CD4-positive, alpha-beta T cell treated with Interferon gamma for 1 hour (primary cell): ENCODE measurements at places on chromosomes 1 and 21.

DNA sequence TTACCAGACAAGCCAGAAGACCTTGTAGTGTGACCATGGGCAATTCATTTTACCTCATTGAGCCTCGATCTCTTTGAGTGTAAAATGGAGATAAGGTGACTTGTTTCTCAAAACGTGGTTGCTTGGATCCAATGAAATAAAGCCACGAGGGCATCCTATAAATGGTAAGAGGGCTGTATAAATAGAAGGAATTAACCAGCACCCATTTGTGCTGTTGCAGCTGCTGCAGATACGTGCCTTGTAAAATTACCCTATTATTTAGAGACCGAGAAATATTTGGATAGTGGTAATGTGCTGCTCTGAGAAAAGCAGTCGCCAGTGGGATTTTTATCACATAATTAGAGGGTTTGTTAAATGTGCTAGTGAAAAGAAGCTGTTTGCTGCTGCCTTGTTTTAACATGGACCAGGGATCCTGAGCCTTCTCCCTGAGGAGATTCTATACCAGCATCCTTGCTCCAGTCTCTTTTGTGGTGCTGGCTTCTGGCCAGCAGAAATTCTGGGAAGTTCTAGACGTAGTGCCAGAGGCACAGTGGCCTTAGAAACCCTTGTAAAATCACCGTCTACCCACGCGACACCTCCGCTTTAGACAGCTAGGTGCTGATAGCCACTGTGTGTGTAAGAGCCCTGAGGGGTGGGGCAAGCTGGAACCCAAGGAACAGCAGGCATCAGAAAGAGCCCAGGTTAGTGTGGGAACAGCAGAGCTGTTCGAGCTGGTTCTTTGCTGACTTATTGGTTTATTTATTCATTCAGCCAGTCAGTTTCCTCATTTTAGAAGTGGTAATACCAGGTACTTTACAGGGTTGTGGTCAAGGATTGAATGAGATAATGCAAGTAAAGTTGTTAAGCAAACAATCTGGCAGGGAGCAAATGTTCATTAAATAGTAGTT is 137.5 kb downstream of the NOS1AP start:
- DNase-seq: no peak

GRCh38 chr1:225974454-225974853 is 24.7 kb downstream of the SDE2 start:
- DNase-seq: no peak

DNA sequence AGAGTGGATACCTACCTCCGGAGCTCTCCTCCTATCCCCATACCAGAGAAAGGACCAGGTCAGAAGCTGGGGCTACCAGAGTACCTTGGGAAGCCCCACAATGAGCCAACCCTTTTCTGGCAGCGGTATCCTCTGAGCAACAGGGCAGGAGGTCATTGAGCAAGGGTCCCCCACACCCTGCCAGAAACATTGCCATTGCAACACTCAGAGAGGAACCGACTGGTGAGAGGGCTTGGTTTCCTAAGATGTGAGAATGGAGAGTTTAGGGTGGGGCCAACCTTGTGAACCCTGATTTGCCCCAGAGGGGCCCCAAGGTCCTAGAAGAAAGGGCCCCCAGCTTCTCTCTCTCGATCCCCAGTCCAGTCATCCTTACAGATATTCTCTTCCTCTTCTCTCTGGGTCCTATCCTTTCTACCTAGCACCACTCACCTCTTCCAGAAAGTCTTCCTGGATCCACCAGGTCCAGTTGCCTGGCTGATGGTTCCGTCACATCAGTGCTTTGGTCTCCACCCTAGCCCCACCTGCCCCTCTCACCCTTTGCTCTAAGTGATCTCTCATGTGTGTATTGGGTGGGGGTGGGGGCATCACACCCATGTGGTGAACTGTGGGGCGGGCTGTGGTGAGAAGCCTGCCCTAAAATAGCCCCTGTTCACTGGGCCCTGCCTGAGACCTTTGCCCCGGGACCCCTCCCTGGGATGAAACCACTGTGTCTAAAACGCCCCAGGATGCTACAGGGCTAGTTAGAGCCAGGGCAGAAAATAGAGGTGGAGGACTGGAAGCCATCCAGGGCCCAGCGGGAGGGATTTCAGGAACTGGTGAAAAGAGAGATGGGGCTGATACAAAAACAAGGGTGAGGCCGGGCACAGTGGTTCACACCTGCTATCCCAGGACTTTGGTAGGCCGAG is 8.7 kb downstream of the FGR start:
- DNase-seq: peak; percentile 76

GRCh38 chr1:244833734-244834542 is 1.5 kb upstream of the COX20 start:
- DNase-seq: peak; percentile 36

DNA sequence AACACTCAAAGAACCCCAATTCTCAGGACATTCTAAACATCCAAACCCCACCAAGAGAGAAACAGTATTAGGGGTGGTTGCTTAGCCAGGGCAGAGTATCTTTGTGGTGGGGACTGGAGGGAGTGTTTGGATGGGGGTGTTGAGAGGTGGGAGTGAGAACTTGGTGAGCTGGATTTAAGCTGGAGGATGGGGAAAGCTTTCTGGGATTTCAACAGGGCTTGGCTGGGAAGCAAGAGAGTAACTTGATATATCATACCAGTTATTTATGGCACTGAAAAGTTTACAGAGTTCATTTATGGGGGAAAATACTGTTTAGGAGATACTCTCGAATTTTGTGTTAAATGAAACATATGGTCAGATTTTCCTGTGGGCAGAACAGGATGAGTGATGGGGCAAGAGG is 6.8 kb upstream of the CNIH3 start:
- DNase-seq: no peak

GRCh38 chr1:39128126-39128525 is 76.4 kb upstream of the MACF1 start:
- no peak for DNase-seq

GRCh38 chr1:98211271-98211845 is 290.5 kb upstream of the DPYD start:
- DNase-seq: no peak

DNA sequence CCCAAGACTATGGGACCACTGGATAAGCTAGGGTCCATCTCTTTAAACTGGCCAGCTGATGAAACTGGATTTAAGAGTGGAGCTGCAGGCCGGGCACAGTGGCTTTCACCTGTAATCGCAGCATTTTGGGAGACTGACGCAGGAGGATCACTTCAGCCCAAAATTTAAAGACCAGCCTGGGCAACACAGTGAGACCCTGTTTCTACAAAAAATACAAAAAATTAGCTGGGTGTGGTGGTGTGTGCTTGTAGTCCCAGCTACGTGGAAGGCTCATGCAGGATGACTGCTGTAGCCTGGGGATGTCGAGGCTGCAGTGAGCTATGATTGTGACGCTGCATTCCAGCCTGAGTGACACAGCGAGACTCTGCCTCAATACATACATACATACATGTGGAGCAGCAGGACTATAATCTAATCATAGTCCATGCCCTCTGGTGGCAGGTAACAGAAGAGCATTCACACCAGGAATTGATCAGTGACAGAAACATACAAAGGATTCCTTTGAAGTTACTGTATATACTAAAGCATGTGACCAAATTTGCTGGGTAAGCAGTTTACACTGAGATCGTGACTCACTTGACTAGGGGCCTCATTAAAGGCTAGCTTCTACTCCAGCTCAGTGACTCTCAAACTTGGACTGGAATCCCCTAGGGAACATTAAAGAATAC is 101.5 kb upstream of the SLFNL1 start:
- DNase-seq: no peak

- DNase-seq: no peak
These were observed 42.9 kb upstream of the DNAJC6 start for GRCh38 chr1:65266476-65266875.

- DNase-seq: no peak
These were observed 421.3 kb downstream of the NPHP4 start for GRCh38 chr1:5570931-5571330.

GRCh38 chr1:180946541-180947498 is 34.1 kb downstream of the KIAA1614 start:
- no peak for DNase-seq
